ENCODE measurements at places on chromosomes 7 and 10.
A peak's percentile ranks its signal among the peaks of the same experiment; 100 is the strongest.

DNA sequence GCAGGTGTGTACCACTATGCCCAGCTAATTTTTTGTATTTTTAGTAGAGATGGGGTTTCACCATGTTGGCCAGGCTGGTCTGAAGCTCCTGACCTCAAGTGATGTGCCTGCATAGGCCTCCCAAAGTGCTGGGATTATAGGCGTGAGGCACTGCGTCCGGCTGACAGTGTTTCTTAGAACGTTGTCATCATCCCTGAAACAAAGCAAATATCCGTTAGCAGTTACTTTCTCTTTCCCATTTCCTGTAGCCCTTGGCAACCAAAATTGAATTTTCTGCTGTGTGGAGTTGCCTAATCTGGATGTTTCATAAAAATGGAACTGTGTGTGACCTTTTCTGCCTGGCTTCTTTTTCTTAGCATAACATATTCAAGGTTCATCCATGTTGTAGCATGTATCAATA lies 22.4 kb downstream of the ZNF33A start:
- no peak for DNase-seq

DNA sequence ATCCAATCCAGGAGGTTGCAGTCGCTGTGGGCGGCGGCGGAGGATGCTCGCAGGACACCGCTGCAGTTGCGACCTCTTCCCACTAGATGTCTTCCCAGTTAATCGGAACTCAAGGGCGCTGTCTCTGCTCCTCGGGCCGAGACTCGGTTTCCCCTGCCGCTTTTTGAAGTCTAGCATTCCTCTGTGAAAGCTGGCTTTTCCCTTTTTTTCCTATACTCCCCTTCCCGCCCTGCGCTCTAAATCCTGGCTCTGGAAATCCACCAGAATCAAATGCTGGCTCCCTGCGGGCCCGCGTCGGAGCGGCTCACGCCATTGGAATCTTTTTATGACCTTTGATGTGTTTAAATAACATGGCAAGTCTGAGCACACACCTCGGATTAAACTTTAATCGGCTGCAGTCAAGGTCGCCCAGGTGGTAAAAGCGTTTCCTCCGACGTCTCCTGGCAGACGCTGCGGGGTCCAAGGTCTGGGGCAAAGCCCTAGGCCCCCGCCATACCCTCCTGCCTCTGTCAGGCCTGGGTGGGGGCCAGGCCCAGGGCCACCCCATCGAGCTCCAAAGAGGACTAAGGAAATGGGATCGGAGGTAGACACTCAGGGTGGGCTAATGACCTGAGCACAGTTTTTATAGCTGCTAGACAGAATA lies 10.7 kb upstream of the HOXA13 start:
- no peak for DNase-seq

- DNase-seq: no peak
These were observed 37.0 kb upstream of the MINDY3 start for GRCh38 chr10:15897287-15897686.

DNA sequence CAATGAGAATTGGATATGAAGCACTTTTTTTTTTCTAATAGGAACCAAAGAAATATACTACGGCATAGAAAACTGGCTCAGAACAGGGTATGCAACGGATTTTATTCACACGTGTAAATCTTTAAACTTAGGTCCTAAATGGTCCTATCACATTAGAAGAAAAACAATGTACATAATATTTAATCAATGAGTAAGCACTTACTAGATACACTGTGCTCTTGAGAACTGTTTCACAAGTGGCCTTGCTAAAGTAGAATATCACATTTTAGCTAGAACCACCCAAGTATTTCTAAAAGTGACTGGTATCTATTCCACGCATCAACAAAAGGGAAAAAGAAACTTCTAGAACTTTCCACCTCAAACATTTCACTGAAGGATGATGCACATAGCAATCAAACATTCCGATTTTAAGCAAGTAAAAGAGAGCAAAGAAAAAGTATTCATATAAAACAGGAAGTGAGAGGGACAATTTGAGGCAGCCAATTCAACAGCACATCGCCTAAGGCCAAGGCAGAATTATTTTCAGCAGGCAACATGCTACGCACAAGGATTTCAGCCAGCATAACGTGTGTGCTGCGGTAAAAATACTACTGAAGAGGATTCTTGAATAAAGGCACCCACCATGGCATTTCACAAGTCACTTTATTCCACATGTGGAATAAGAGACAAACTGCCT lies 55.8 kb downstream of the PARD3 start:
- DNase-seq: no peak

GRCh38 chr7:7395785-7396184 lies 139.9 kb downstream of the COL28A1 start:
- no peak for DNase-seq

GRCh38 chr7:103547451-103548284 lies 101.7 kb upstream of the SLC26A5 start:
- DNase-seq: no peak

GRCh38 chr10:37752334-37752875 lies 105.0 kb downstream of the ZNF248 start:
- DNase-seq: no peak

DNA sequence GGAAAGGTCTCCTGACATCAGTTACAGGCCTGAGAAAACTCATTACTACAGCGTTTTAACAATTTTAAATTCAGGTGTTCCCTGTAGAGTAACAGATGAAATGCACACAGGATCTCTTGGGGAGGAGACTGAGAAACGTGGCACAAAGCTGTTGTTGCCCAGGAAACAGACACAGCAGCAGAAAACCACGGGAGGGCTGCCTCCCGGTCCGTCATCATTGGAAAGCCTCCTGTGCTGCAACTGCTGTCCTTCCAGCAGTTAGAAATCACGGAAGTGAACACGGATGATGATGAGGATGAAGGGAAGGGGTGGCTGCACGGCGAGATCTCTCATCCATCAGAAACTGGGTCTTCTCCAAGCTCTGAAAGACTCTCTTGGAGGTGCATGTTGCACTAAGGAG lies 94.6 kb upstream of the RNF32 start:
- DNase-seq: no peak

DNA sequence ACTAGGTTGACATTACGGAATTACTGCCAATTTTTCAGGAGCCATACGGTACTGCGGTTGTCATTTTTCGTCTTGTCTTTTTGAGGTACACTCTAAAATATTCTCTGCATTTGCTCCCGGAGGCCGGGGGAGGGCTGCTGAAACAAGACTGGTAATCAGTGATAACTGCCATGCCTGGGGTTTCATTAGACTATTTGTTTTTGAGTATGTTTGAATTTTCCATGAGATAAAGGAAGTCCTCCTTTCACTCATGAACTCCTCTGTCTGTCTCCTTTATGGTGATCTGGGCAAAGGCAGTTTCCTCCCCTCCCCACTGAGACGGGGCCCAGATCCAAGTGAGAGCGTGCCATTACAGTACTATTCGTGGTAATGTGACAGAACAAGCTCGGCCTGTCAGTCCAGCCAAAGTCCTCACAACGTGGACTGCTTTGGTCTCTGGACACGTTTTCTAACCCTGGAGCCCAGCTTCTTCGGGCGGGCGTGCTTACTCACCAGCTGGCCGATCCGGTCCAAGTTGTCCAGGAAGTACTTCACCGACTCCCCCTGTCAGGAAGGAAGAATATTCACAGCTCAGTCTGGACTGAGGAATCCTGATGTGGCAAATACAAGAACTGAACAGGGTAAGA lies 45.1 kb downstream of the AMZ1 start:
- DNase-seq: peak; percentile 32

GRCh38 chr10:127612-128432 lies 7.4 kb upstream of the ZMYND11 start:
- no peak for DNase-seq

DNA sequence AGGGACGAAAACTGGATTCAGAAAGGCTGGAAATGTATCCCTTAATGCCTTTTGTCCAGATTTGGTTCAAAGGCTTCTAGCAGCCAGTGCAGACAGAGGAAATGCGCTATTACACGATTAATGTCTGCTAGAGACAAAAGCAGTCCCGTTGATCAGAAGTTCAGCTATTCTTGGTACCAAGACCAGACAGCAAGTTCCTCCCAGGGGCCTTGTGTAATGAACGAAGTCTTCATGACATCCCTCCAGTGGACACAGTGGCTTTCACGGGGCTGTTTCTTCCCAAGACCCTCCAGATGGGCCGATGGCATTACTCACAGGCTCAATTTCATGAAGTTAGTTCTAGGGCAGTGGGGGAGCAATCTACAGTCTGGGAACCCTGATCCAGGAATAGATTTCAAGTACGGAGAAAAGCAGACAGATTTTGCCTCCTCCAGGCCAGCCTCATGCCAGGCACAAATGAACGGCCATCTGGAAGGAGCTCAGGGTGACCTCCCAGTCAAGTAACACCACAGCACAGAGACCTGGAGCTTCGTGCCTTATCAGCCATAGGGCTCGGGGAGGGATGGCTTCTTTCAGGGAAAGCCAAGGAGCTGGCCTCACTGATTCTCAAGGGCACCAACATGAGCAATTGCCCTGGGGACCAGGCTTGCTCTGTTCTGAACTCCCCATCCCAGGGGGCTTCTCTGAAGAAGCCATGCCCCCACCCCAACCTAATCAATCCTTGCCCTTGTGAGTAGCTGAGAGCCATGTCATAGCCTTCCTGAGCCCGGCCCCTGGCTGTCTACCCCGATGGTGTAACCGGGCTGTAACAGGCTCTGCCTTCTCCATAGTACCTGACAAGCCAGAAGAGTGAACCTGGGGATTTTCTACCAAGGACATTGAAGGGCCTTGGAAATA lies 101.1 kb downstream of the PRKAG2 start:
- DNase-seq: no peak

- no peak for DNase-seq
These were observed 52.1 kb downstream of the RBM17 start for GRCh38 chr10:6140965-6141295.

GRCh38 chr7:96921231-96921630 lies 84.1 kb upstream of the DLX6 start:
- peak; percentile 16 for DNase-seq

GRCh38 chr7:27168265-27168947 lies 3.1 kb upstream of the HOXA9 start:
- no peak for DNase-seq

DNA sequence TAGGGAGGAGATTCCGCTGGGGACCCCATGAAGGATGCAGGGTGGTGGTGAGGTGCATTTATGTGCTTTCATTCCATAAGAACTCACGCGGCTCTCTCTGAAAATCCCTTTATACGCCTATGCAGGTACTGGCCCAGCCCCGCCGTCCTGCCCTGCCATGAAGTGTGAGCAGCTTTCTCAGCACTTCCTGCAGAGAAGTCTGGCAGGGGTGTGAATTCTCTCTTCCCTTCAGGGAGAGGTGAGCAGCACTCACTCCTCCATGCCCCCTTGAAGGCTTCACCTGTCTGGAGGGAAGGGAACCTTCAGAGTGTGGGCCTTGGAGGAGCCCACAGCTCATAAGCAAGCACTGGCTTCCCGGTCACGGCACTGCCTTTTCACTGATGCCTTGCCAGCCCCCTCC lies 34.0 kb downstream of the PPP2R2D start:
- no peak for DNase-seq

GRCh38 chr7:155017834-155018233 lies 14.9 kb upstream of the PAXIP1 start:
- no peak for DNase-seq

DNA sequence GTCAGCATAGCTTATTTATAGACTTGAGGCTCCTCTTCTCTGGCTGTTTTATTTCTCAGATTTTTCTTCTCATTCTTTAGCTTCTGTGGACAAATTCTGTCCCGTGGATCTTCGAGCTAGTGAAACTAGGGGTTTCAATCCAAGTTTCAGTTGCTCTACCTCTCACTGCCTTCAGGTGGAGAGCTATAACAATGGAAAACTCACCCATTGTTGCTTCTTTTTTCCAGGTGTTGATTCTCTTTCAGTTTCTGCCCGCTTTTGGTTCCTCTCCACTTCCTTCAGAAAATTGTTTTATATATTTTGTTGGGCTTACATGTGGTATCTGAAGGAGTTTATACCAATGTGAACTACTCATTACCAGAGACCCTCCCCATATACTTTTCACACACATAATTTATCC lies 266.1 kb downstream of the TCF7L2 start:
- DNase-seq: no peak

DNA sequence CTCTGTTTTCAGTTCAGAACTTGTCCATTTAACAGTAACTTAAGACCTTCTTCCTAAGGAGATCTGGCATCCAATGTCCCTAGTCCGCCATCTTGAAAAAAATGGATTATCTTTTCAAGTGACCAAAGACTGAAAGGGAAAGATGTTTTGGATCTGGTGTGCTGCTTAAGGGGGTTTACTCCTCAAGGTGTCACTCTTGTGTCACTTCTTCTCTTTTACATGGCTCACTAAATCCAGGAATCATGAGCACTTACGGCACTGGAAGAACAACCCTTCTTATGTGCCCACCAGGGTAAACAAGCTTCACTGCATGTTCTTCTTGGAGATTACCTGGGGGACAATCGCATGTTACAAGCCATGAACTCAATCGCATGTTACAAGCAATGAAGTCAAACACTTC lies 43.7 kb downstream of the ANXA8 start:
- DNase-seq: no peak

DNA sequence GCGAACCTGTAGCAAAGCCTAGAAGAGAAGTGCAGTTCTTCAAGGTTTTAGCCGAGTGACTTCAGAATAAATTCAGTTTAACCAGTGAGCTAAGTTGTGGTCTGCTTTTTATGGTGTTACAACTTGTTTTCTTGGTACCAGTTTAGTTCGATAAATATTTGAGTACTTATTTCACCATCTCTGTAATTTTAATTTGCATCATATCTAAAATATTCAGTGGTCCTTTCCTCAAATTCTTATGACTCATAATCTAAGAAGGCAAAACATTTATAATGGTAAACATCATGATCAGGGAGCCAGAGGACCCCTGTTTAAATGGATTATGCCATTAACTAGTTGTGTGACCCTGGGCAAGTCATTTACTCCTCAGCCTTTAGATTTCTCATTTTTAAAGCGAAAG lies 4.1 kb upstream of the BMPER start:
- no peak for DNase-seq

- peak; percentile 9 for DNase-seq
These were observed 15.6 kb downstream of the SHH start for GRCh38 chr7:155796381-155797261.
